ENCODE measurements at places on chromosomes 12 and 14.

DNA sequence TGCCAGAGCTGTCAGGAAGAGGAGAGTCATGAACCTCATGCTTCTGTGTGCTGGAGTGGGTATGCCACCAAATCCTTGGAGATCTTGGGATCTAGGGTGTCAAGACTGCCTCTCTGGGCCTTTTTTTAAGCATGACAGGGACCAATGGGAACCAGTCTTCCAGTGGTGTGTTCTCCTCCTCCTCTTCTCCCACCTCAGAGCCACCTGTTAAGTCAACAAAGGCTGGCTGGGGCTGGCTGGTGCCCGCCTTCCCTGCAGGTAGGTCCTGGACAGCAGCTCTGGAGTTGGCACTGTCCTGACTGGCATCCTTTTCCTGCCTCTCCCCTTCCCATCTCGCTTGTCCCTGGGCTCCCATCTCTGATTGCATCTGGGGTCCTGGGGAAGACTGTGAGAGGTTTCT is at the start of gene DCD:
Gene DCD (minus strand): TSS at position 101 of the 400 bp plus-strand sequence. CDS start 62 bp downstream, at position 39.
- no peak for DNase-seq

DNA sequence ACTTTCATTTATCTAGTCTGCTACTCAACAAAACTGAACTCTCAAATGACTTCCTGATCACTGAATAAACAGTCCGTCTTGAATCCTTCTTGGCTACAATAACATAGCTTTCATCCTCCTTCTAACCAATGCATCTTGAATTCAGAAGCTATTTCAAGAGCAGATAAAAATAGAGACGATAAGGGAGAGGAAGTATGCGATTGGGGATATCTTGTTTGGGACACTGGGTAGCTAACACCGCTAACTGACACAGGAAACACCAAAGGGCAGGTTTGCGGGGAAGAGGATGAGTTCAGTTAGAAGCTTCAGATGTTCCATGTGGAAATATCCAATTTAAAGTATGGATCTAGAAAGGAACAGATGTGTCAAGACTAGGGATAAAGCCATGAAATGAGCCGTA is 102.5 kb downstream of the SLC41A2 start:
- DNase-seq, result no peak

- peak; percentile 42 for DNase-seq
Observed at GRCh38 chr14:21071225-21072030, 1.3 kb downstream of the ARHGEF40 start.

GRCh38 chr12:52233462-52234207 is 592 bp downstream of the KRT7 start:
- peak; percentile 30 for DNase-seq

DNA sequence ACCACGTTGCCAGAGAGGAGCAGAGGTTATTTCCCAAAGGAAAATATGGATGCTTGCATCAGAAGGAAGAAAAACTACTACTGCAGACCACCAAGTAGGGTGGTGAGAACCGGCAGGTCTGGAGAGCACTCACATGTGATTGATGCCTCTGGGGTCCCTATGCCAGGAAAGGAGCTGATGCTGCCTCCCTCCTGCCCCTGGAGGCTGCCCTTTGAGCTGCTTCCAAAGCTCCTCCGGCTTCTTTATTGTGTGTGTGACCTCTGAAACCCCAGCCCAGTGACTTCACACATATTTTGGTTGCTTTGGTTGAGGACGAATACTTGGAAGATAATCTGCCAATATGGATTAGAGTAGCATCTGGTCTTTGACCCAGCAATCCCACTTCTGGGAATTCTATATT is 133.4 kb downstream of the AACS start:
- DNase-seq, result no peak

All from RWPE1 (cell line).